ENCODE measurements at places on chromosomes 5 and 9.

DNA sequence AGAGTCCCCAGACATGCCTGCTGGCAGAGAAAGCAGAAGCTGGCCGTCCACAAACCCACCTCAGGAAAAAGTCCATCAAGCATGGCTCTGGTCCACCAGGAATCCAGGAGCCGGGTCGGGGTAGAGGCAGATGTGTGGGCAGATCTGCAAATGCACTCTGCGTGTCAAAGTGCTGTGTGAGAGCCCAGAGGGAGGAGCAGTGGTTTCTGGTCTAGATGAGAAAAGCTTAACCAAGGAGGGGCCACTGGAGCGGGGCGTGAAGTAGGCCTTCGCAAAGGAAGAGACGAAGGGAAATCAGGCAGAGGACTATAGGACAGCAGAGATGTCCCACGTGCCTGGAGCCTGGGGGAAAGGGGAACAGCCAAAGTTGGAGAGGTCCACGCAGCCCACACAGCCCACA, 40.0 kb downstream of the TTLL11 start:
- DNase-seq, result no peak

- DNase-seq, result peak; percentile 30
Observed at GRCh38 chr5:139912158-139912557, 116.5 kb downstream of the PSD2 start.

- no peak for DNase-seq
Observed at GRCh38 chr5:158922816-158923215, 176.9 kb downstream of the EBF1 start.

GRCh38 chr9:93612052-93612795, 35.8 kb downstream of the PHF2 start:
- no peak for DNase-seq

DNA sequence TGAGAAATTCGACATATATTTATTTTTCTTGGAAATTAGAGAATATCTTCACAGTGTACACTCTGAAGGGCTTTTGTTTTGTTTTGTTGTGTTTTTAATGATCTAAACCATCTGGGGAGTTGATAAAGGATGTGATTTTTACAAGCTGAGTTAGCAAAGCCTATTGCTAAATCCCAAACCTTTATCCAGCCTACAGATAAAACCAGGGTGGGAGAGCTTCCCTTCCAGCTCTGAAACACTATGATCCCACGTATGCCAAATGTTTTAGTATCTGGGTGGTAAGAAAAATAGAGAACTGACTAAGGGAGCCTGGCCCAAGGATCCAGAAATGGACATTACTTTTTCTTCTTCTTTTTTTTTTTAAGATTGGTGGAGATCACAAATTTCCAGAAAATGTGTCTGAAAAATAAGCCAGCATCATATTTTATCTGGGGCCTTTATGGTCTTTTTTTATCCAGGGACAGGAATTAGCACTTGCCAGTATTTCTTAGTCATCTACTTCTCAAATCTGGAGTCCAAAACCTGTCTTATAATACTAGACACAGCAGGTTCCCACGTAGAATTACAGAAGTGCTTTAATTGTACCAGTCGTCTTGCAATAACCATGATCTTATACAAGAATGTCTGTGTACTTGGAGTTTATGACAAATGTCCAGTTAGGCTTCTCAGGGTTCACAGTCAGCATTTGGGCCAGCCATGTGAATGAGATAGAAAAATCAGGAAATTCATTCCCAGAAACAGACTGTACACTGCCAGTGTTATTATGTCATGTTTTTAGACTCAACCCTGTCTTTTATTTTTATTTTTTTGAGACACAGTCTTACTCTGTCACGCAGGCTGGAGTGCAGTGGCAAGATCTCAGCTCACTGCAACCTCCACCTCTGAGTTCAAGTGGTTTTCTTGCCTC, 290.8 kb upstream of the MPDZ start:
- no peak for DNase-seq

GRCh38 chr9:91036826-91037510, 235.3 kb downstream of the SYK start:
- peak; percentile 79 for DNase-seq

Data from right forelimb (tissue), 1 donor.